ENCODE measurements at places on chromosomes 6 and 20.
A peak's percentile ranks its signal among the peaks of the same experiment; 100 is the strongest.

GRCh38 chr6:128512296-128512695, 8.1 kb downstream of the PTPRK start:
- no peak for DNase-seq

DNA sequence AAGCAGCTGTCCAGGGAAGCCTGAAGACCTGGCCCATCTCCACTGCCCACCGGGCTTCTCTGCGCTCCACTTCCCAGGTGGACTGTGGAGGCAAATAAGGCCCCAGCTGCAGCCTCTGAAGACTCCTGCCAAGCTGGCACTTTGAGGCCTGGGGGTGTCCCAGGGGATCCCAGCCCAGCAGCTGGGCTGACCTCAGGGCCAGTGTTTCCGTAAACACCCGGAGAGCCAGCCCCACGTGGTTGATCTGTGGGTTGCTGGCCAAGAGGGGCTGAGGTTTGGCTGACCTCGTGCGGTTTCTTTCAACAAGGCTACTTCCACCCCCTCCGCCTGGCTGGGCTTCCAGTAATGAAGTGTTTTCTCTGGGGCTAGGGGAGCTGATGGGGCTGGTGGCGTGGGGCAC, 12.4 kb upstream of the CCN5 start:
- DNase-seq = no peak

DNA sequence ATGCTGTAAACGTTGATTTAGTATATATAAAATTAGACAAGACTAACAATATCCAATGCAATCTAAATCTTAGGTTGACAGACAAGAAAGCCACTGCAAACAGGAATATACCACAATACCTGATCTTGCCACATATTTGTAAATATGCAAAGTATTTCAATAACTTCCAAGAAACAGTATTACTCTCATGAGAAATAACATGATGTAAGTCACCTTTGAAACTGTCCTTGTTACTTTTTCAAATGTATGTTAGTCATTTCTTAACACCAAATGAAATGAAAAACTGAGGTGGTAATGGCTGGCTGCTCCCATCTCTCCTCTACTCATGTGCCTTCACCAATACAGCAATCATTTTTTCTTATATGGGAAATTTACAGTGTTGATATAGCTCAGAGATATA, 118.7 kb downstream of the ATG5 start:
- peak; percentile 36 for DNase-seq

GRCh38 chr6:140806431-140806830, 1326.3 kb upstream of the GJE1 start:
- DNase-seq = no peak

- no peak for DNase-seq
Measured at GRCh38 chr20:57770852-57771720, 61.3 kb upstream of the PMEPA1 start.

- no peak for DNase-seq
Measured at GRCh38 chr6:108002365-108003221, 44.6 kb upstream of the SEC63 start.

DNA sequence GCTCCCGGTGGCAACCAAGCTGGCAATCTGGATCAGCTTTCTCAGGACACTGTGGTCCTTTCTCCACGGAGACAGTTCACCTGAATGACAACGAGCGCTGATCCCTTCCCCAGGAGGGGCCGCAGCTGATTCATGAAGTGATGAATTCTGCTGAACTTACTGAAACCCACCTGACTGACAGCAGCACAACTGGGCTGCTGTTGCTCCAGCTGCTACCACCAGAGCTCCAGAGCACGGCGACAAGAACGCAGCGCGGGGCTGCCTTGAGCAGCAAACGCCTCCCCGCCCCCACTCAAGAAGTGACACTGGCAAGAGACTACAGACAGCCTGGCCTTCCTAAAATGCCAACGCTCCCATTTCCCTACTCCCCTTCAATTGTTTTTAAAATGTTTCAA, 10.0 kb downstream of the PXDC1 start:
- no peak for DNase-seq

DNA sequence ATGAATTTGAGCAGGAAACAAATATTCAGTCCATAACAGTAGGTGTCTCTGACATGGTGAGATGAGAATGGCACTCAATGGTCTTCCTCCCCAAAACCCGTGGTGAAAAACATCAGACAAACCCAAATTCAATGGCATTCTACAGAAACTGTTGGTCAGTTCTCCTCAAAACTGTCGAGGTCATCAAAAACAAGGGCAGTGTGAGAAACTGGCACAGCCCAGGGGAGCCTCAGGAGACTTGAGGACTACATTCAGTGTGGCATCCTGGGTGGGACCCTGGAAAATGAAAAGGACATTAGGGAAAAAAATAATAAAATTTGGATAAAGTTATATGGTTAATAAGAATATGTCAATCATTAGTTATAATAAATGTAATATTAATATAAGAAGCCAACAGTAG, 40.6 kb downstream of the LBP start:
- DNase-seq = no peak

DNA sequence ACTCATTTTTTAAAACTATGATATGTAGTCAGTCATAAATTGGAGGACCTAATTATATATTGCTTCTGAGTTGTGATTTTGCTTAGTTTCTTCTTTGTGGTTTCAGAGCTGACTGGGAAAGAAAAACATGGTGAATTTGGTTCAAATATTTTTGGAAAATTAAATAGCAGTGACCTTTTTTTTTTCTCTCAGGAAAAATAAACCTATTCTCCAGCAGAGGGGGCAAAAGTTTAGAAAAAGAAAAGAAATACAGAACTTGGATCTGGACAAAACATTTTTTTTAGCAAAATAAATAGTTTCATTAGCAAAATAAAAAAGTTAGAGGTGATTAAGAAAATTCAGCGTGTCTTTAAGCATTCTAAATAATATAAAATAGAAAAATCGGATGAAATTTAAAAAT, 10.2 kb downstream of the COL10A1 start:
- no peak for DNase-seq

DNA sequence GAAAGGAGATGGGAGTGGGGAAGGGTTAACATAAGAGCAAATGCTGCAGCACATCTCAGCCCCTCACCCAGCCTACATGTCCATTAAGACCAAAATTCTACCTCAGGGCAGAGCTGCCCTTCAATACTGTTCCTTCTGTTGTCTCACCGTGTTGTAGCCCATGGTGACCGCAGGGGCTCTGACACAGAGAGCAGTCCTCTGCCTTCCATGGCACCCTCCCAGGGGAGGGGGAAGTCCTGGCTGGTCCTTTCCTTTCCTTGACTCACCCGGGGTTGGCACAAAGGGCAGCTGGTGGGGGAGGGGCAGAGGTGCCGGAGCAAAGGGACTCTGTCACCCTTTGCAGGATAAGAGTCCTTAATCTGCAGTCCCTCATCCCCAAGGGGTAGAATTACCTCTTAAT, 15.2 kb downstream of the NKX2-2 start:
- DNase-seq = no peak

DNA sequence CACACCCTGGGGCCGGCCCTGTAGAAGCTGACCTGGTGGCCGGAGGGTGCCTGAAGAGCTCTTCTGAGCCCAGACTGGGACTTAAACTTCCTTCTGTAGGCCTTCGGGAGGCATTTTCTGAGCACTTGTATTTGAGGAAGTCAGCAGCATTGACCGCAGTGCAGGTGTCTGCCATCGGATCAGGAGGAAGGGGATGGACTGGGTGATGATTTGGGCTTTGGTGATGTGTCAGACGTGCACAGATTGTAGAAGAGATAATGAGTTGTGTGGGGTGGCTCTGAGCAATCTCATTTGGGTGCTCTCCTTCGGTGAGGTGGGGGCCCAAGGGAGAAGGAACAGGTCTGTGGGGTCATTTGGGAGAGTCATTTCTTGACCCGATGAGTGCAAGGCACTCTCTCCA, 150.9 kb downstream of the ARID1B start:
- peak; percentile 8 for DNase-seq

- peak; percentile 91 for DNase-seq
Measured at GRCh38 chr6:26553264-26553634, 15.1 kb downstream of the HMGN4 start.

GRCh38 chr20:24361541-24361940, 107.9 kb upstream of the SYNDIG1 start:
- no peak for DNase-seq

DNA sequence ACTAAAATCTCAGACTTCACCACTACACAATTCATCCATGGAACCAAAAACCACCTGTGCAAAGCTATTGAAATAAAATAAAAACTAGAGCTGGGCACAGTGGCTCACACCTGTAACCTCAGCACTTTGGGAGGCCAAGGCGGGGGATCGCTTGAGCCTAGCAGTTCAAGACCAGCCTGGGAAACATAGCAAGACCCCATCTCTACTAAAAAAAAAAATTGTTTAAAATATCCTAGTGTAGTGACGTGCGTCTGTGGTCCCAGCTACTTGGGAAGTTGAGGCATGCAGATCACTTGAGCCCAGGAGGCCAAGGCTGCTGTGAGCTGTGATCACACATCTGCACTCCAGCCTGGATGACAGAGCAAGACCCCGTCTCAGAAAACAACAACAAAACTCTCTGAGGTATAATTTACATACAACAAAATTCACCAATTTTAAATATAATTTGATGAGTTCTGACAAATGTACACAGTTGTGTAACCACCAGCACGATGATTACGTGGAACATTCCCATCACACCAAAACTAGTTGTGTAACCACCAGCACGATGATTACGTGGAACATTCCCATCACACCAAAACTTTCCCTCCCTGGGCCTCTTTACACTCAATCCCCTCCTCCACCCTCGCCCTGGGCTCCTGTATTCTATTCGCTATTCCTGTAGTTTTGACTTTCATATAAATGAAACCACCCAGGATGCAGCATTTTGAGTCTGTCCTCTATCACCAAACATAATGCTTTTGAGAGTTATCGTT, 107.5 kb downstream of the TAF4 start:
- no peak for DNase-seq

DNA sequence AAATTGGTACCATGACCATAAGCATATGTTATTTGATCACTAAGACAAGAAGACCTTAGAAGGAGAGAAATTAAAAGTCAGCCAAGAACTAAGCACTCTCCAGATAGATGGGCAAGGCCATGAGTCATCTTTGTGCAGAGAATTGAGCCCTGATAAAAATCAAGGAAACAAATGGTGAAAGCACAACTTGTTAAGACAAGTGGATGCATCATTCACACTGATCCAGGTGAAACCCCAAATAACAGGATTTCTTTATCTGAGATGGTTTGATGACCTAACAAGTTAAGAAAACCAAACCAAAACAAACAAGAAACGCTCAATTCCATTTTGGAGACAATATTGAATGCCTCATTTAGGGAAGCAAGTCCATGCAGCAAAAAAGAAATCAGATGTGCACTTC, 121.6 kb downstream of the ADAT2 start:
- DNase-seq = no peak

DNA sequence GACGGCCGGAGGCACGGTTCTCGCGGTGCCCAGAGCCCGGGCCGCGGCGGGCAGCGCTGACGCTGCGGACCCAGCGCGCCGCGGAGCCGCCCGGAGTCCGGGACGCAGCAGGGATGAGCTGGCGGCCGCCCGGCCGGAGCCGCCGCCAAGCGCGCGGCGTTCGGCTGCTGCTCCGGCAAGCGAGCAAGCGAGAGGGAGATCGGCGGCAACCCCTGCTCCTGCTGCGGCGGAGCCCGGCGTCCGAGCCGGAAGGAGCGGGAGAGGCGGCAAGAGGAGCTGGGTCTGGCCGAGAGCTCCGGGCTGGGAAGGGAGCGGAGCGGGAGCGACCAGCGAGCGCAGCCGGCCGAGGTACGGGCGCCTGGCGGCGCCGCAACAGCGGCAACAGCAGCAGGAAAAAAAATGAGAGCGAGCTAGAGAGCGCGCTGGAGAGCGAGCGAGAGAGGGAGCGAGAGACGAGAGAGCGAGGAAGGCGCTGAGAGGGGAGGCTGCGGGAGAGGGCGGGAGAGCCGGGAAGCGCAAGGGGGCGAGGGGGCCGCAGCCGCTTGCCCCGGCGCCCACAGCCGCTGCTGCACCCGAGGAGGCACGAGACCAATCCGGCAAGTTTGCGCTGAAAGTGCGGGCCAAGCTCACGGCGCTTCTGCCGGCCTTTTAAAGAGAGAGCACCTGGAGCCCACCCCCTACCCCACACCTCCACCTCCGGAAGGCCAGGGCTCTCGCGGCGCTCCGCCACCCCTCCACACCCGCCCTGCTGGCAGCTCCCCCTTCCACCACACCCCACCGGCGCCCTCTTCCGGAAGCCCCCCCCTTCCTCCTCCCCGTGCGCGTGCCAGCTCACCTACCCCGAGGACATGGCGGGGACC, 496 bp downstream of the GRM4 start:
- DNase-seq = peak; percentile 23

DNA sequence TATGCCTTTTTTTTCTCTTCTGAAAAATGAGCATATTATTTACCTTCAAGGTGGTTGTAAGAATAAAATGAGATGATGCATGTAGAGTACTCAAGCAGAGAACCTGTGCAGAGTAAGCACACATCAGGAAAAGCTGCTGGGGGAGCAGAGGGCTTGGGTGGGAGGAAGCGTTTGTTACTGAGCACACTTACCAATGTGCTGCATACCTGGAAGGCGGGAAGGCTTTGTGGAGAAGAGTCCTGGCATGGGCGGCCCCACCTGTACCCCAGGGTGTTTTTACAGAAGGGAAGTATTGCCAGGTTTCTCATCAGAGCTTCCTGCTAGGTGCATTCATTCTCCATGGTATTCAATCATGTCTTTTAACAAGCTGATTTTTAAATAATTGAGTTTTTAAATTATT, 52.9 kb downstream of the CSE1L start:
- no peak for DNase-seq

DNA sequence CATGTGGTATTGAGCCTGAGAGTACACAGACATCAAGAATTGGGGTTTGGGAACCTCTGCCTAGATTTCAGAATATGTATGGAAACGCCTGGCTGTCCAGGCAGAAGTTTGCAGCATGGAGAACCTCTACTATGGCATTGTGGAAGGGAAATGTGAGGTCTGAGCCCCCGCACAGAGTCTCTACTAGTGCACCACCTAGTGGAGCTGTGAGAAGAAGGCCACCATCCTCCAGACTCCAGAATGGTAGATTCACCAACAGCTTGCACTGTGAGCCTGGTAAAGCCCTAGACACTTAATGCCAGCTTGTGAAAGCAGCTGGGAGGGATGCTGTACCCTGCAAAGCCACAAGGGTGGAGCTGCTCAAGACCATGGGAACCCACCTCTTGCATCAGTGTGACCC, 658.2 kb downstream of the HACE1 start:
- DNase-seq = no peak

GRCh38 chr20:20712004-20712473, 405 bp downstream of the RALGAPA2 start:
- no peak for DNase-seq

DNA sequence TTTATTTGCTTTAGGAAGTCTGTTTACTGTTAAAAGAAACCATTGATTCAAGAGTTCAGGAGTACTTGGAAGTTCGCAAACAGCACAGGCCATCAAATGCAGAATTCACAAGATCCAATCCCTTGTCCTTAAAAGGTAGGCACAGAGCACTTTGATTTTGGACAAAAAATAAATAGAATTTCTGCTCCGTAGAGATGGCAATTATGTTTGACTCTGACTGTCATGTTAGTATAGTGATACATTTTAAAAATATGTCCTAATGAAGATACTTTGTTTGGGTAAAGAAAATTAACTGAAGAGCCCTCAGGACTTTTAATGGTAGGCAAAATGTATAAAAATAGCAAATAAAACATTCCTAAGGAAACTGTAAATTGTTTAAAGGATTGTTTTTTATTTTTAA, 113.1 kb downstream of the JAG1 start:
- no peak for DNase-seq
